ENCODE measurements at places on chromosomes 2 and 18. TPM values are rescaled to one million over a fixed set of nuclear protein-coding genes. Genes with fewer than 3 reads are reported as not detected.

Gene WNT10A
- total RNA-seq, result 16.5 TPM

Gene CACNB4
- 6.3 TPM for total RNA-seq

Gene XDH
- total RNA-seq, result 0.30 TPM

Gene BOK
- 53.7 TPM for total RNA-seq

Gene RGPD6
- 35.4 TPM for total RNA-seq

Gene STPG4
- not detected for total RNA-seq

Gene FECH
- total RNA-seq, result 22.8 TPM

Gene CRACDL
- total RNA-seq, result 15.8 TPM

Gene TRIM54
- total RNA-seq, result not detected

Gene SLC9A2
- 6.8 TPM for total RNA-seq

Gene ERFE
- total RNA-seq, result not detected

Gene DSG1
- total RNA-seq, result 1,601 TPM

Gene NR4A2
- 11.6 TPM for total RNA-seq

Gene ESPNL
- total RNA-seq, result not detected

Gene BCL2
- total RNA-seq, result 16.3 TPM

Gene IL1A
- 0.93 TPM for total RNA-seq

DNA sequence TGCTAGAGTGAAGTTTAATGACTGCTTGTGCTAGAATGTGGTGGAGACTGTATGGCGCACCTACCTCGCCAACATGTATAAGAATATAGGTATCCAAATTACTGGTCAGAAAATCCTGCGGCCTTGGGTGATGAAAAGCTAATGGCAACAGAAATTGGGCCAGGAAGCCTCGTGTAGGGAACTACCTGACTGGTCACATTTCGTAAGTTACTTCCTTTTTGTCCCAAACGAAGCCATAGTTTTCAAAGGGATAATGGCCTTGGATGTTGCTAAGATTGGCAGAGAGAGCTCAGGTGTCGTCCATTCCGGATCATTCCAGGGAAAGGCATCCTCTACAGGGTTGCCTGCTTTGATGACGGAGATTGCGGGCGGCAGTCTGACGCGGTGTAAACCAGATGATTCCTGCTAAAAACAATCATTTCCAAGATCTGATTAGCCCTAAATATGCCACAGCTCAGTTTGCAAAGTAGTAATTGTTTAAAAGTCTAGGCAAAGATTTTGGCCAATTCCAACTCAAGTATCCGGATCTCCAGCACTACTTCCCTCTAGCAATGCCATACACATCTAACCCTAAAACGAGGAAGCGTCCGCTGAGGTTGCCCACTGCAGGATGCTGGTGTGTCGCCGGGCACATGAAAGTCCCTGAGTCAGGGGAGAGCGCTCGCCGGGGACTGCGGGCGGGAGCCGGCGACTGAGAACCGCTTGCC lies 708 bp upstream of the MALT1 start:
- DNase-seq, result no peak

- DNase-seq, result no peak
These were observed 55.5 kb downstream of the PIGN start for GRCh38 chr18:62131301-62131909.

- DNase-seq, result no peak
These were observed 291.2 kb upstream of the SESTD1 start for GRCh38 chr2:179555691-179556283.

- DNase-seq, result no peak
These were observed 81.0 kb downstream of the SEMA4F start for GRCh38 chr2:74735009-74735408.

- DNase-seq, result no peak
These were observed 400.3 kb downstream of the NCKAP5 start for GRCh38 chr2:133167990-133168389.

GRCh38 chr18:7417727-7418126 lies 149.4 kb upstream of the PTPRM start:
- no peak for DNase-seq

- DNase-seq, result peak; percentile 81
These were observed 76.0 kb downstream of the EMX1 start for GRCh38 chr2:72993147-72993932.

DNA sequence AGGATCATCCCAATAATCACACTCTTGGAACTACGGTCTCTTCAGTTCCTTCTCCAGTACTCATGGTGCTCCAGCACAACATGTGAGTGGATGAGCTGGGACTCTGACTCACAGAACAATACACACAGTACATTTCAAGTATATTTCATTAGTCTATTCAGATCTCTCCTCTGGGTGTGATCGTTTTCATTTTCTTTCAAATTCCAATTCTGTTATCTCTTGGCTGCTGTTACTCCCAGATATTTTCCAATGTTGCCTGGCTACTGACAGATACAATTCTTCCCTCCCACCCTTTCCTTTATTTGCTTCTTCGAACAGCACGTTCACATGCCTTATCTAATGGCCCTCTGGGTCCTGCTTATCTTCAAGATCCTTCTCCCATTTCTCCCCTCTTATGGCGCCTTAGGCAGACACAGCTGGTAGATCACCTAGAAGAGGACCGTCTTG lies 216.0 kb downstream of the ACKR3 start:
- no peak for DNase-seq

DNA sequence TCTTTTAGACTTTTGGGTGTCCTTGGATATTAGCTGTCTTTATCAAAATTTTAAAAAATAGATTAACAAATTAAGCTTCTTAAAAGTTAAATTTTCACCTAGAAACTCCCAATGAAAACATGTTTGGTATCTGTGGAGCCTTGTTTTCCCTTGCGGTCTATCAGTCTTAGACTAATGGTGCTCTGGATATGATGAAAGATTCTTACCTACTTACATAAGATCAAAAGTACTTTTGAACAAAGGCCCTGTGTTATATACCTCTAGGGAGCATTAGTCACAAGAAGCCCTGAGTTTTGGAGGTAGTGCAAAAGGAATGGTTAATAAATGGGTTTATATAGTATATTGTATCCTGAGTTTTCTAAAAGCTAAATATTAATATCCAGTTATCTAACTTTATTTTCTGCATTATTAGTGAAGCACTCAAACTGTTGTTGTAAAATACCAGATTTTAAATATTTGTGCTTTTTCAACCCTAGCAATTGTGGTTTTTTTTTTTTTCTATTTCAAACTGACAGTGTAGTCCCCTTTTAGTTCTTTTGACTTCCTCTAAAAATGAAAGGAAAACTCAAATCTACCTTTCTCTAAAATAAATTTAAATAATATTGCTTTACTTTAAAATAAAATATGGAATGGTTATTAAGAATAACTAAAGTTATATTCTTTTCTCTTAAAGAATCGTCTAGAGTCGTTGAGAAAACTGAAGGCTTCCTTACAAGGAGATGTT lies 18.1 kb downstream of the NDC80 start:
- no peak for DNase-seq

- no peak for DNase-seq
These were observed 101.3 kb downstream of the RAD51AP2 start for GRCh38 chr2:17416884-17417391.

GRCh38 chr2:169254774-169255173 lies 107.6 kb downstream of the LRP2 start:
- DNase-seq, result no peak

GRCh38 chr2:143246815-143247744 lies 117.9 kb downstream of the ARHGAP15 start:
- DNase-seq, result no peak

- no peak for DNase-seq
These were observed 11.6 kb upstream of the PTPN2 start for GRCh38 chr18:12895626-12896025.

DNA sequence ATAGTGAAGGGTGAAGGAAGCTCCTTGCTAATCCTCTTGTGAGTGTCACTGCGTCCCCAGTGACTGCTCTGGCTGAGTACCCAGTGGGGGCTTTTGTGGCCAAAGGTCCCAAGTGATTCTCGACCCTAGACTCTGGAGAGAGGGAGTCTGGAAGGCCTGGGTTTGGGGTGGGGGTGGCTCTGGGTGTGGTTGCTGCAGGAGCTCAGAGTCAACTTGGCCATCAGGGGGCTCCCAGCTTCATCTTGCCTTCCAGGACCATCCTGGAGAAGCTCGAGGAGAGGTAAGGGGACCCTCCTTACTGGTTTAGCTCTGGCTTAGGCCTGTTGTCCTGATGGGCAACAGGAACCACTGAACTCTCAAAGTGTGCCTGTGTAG lies 592 bp downstream of the PSD4 start:
- DNase-seq, result no peak

DNA sequence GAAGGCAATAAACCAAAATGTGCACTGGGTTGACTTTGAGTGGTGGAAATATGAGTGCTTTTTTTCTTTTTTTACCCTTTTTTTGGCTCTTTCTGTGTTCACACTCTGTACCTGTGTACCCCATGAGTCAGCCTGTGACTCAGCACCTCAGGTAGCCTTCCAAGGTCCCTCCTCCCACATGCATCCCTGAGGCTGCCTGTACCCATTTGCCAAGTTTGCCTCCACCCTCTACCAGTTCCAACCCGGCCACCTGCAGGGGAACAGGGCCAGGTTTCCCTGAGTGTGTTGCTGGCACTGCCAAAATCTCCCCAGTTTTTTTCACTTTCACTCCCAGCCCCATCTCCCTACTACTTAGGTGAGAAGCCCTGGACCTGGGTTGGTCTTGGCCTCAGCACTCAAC lies 14.0 kb downstream of the CXCR1 start:
- DNase-seq, result no peak

- no peak for DNase-seq
These were observed 112.3 kb upstream of the ATP5MC3 start for GRCh38 chr2:175293776-175294175.

DNA sequence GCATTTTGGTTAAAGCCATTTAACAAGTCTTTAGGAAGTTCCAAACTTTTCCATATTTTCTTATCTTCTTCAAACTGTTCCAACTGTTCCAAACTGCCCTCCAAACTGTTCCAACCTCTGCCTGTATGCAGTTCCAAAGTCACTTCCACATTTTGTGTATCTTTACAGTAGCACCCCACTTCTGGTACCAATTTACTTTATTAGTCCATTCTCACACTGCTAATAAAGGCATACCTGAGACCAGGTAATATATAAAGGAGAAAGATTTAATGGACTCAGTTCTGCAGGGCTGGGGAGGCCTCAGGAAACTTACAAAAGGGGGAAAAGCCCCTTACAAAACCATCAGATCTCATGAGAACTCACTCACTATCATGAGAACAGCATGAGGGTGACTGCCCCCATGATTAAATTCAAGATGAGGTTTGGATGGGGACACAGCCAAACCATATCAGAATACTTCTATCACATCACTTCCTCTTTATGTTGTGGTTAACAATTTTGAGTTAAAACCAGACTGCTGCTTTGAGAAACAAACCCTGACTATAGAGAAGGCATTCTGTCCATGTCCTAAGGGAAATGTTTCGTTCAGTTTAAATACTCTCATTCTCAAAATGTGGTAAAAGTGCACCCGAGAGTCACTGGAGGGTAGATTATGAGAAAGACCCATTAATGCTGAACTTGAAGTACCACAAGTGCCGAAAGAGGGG lies 11.0 kb downstream of the IL18R1 start:
- DNase-seq, result no peak

- no peak for DNase-seq
These were observed 18.2 kb downstream of the COX7A2L start for GRCh38 chr2:42342795-42343241.

- DNase-seq, result peak; percentile 8
These were observed 33.6 kb downstream of the CYP26B1 start for GRCh38 chr2:72113847-72114692.

All from lower leg skin (tissue), 4 donors.